ENCODE measurements at places on chromosomes 2 and 18.
A peak's percentile ranks its signal among the peaks of the same experiment; 100 is the strongest.

DNA sequence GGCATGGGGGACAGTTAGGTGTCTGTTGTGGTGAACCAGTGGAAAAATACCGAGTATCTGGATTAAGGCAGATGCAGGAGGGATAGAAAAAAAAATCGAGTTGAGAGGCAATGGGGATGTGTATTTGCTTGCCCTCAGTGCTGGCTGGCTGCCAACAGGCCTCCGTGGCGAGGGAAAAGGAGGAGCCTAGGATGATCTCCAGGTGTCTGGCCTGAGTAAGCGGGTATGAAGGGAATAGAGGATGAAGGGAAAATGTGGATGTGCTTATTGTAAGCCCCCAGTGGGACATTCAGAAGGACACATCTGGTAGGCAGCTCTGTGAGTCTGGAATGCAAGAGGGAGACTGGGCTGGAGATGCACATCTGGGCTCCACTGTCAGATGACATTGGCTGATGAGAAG lies 22.8 kb downstream of the KCNS3 start:
- DNase-seq = no peak

DNA sequence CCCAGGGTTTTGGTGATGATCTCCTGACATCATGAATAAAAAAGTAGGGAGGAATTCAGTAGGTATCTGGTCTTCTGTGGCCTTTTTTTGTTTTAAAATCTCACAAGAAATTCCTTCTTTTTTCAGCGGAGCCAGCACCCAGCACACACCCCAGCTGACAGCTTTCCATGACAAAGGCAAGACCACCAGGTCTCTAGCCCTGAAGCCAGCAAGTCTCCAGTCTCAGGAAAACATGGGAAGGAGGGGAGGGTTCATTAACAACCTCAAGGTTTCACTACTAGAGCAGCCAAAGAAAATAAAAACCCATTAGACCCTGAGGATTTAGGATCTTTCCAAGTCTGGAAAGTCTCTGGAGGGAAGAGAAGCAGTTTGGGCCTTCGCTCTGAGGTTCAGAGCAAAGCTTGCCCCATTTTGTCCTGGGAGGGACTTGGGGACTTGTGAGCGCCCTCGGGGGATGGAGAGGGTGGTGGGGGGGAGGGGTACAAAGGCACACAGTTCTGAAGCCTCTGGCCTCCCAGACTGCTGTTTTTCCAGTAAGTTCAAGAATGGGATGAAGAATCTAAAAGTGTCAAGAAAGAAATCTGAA lies 9.0 kb downstream of the FOXI3 start:
- DNase-seq = no peak

DNA sequence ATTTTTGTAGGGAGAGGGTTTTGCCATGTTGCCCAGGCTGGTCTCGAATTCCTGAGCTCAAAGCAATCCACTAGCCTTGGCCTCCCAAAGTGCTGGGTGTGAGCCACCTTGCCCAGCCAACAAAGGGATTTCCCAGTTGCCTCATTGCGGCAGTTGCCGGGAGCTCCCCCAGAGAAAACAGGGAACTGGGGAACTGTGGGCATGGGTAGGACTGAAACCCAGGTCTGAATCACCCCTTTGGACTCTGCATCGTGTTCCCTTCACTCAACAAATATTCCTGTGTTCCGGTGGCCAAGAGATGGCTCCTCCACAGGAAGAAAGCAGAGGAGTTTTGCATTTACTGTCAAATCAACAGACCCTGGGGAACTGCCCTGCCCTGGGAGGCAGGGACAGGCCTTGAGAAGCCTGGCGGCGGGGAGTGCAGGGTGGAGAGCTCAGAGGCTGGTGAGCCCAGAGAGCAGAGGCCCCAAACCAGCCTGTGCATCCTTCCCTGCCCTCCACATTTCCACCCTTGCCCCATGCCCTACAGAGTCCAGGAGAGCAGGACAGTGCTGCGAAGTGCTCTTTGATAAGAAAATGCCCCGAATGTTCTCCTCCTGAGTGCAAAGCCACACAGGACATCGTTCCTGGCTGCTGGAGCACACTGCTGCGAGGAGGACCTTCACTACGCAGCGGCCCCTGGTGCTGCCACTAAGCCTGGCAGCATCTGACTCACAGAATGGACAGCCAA lies 24.9 kb downstream of the MYO7B start:
- DNase-seq = no peak

DNA sequence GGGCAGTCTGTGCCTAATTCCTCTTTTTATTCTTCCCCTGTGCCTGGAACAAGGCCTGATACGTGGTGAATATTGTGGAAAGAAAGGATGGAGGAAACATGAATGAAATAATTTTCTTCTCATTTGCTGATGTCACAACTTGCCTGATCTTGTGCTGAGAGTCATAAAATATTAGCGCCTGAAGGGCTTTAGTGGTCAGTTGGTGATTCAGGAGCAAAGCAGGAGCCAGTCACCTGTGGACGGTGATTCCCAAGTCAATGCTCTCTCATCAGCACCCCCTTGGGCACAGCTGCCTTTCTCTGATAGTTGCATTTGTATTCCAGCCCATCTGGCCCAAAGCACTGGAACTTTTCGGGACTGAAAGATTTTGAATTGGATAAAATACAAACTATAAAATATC lies 502.6 kb upstream of the RAB12 start:
- no peak for DNase-seq

- DNase-seq = no peak
Measured at GRCh38 chr2:149090706-149091105, 52.2 kb downstream of the LYPD6B start.

DNA sequence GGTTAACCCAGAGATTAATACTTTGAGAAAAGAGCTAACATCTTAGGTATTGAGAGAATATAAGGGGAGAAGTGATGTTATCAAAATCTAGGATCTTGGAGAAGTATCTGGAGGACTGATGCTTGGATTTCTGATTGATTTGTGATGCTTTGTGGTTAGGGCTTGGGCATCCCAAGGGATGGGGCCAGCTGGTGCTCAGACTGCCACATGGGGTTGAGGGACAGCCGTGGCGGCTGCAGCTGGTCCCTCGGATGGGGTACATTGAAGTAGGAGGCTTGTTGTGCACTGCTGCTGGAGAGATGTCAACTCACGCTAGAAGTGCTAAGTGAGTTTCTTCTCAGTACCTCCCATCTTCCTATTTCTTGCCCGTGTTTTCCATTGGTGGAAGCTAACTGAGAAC lies 22.4 kb downstream of the HRH4 start:
- DNase-seq = no peak

DNA sequence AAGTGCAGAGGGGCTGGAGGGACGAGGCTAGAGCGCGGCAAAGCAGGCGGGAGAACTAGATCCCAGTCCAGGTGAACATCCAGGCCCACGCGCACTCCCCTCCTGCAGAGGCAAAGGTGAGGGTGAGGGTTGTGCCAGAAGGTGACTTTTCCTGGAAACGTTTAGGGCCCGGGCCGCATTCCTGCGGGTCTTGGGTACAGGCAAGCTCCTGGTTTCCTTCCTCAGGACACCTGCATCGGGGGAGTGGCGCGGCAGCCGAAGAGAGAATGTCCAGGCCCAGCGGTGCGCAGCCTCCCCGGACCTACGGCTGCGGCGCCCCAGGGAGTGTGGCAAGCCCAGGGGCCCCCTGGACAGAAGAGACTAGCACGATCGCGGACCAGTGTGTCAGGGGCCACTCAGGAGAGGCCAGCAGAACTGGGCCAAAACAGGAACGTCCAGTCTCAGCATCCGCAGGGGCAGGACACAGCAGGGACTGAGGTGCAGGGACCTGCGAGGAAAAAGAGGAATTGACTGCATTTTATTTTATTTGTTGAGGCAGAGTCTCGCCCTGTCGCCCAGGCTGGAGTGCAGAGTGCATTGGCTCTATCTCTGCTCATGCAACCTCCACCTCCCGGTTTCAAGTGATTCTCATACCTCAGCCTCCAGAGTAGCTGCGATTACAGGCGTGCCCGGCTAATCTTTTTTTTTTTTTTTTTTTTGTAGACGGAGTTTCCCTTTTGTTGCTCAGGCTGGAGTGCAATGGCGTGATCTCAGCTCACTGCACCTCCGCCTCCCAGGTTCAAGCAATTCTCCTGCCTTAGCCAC lies 8.7 kb upstream of the IMPA2 start:
- DNase-seq = no peak

DNA sequence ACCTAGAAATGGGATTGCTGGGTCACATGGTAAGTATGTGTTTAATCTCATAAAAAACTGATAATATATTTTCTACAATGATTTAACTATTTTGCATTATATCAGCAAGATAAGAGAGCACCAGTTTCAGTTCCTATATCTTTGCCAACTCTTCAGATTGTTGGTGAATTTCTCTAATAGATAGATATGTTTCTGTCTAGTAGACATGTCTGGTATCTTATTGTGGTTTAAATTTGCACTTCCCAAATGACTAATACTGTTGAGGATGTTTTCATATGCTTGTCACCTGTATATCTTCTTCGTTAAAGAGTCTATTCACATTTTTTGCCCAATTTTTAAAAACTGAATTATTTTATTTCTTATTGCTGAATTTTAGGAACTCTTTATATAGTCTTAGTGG lies 113.8 kb upstream of the UXS1 start:
- DNase-seq = no peak

- DNase-seq = no peak
Measured at GRCh38 chr18:65429601-65430000, 321.2 kb upstream of the CDH7 start.

- no peak for DNase-seq
Measured at GRCh38 chr2:204664708-204665121, 119.4 kb downstream of the PARD3B start.

DNA sequence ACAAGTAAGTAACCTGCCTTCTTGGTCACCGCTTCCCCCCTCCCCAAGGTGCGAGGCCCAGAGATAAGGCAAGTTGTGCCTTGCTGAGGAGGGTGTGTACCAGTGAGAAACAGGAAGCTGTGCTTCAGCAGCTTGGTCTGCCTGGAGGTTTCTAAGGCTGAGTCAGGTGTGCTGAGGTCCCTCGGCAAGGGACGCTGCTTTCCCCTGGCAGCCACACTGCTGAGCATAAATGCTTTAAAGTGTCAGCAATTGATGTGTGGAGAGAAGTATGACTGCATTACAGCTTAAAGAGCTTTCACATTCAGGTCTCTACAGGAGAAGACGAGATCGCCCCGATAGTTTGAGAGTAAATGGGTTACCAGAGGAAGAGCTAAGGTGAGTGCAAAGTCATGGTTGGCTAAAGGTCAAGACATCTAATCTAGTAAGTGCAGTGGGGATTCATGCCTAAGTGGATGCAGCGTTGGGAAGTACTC lies 86.9 kb downstream of the LIMS1 start:
- peak; percentile 72 for DNase-seq

DNA sequence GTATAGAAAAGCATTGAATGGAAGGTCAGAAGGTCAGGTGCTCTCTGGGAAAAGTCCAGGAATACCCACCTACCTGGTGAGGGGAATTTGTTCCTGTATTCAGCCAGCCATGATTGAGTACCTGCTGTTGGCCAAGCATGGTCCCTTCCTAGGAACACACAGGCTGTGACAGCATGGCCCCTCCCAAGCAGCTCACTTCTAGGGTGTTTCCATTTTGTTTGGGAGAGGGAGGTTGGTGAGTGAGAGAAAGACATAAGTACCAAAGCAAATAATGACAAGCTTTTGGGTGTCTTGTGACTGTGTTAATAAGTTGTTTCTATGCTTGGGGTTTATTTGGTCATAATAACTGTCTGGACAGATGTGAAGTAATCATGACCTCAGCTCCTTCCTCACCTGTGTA lies 46.3 kb downstream of the CABLES1 start:
- no peak for DNase-seq

- no peak for DNase-seq
Measured at GRCh38 chr18:79942786-79943607, 8.5 kb downstream of the SLC66A2 start.

GRCh38 chr2:222960126-222960525 lies 91.9 kb upstream of the KCNE4 start:
- DNase-seq = no peak

GRCh38 chr2:237885931-237886684 lies 26.7 kb downstream of the RAMP1 start:
- DNase-seq = no peak

GRCh38 chr18:54923339-54923956 lies 35.8 kb downstream of the CCDC68 start:
- no peak for DNase-seq

GRCh38 chr2:100143286-100143685 lies 896 bp upstream of the AFF3 start:
- no peak for DNase-seq

GRCh38 chr18:35581898-35582641 lies 530 bp downstream of the GALNT1 start:
- peak; percentile 8 for DNase-seq

DNA sequence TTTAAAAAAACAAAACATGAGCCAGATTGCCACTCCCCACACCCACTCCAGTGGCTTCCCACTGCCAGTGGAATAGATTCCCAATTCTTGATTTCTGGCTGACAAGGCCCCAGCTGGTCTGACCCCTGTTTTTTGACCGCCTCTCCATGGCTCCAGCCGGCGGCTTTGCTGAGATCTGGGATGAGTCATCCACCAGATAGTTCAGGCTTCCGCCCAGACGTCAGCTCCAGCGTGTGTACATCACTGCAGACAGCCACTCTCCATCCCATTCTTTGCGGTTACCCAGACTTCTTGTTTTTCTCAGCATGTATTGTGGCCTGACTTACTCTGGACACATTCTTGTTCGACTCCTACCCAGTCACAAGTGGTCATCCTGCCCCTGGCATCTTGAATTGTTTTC lies 227.9 kb downstream of the GBX2 start:
- no peak for DNase-seq

GRCh38 chr2:36486521-36487044 lies 111.4 kb downstream of the FEZ2 start:
- DNase-seq = no peak

GRCh38 chr2:22283436-22283835 lies 1101.5 kb upstream of the KLHL29 start:
- no peak for DNase-seq

GRCh38 chr2:71064754-71065621 lies 3.5 kb upstream of the NAGK start:
- DNase-seq = no peak

GRCh38 chr2:183919926-183920325 lies 678.4 kb upstream of the ZNF804A start:
- no peak for DNase-seq

- DNase-seq = no peak
Measured at GRCh38 chr2:212669761-212670160, 131.2 kb upstream of the ERBB4 start.
